ENCODE measurements at places on chromosomes 3 and 15.

DNA sequence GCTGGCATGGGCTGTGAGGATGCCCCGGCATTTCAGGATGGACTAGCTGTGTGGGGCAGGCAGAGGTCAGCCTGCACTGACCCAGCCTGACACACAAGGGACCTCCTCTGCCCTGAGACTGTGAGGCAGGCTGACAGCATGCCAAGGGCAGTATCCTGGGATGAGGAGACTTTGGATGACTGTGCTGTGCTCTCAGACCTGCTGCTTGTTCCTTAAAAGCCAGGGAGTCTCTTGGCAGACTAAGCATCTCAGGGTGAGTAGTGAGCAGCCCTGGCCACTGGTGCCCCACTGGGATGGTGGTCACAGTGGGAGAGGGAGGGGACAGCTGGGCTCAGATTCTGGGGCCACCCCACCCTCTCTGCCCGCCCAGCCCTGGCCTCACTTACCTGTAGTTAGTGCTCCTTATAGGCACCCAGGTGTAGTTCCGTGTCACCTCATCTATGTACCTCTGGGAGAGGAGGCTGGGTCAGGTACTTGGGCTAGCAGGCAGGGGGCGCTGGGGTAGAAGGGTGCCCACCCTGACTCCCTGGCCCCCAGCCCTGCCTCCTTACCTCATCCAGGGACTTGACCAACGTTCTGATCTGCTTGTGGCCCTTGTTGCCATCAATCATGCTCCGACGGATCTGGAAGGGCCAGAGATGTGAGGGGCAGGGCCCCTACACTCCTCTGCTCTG lies 16.1 kb upstream of the TMEM115 start:
- DNase-seq = no peak

- no peak for DNase-seq
These were observed 448 bp downstream of the SHISA5 start for GRCh38 chr3:48503401-48504050.

DNA sequence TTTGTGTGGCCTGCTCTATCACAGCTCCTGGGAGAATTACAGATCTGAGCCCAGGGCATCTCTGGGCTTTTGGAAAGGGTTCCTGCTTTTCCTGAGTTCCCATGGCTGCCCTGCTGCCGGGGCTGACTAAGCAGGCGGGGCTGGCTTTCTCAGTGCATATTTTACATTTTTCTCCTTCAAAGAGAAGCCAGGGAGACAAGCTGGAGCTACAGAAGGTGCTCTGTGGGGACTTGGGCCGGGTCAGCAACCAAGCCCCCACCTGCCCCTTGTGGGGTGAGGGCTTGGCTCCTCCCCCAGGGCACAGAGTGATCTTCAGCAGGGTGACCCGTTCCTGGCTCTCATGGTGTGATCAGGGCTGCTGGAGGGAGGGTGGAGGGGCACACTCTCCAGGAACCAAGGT lies 17.4 kb downstream of the ABTB1 start:
- DNase-seq = no peak

DNA sequence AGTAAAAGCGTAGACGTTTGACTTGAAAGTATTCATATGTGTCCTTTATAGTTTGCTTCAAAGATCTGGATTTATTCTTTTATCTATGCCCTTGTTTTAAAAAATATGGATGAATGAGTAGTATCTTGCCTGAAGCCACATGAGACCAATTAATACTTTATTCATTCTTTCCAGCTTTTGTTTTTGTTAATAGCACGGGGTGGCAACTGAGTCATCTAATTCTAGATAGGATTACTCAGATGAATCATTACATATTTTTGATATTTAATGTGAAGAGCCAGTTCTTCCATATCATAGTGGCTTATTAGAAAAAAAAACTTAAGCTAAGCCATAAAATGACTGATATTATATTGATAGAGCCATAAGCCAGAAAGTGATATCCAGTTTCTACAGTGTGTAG lies 121.9 kb downstream of the BBX start:
- no peak for DNase-seq
